ENCODE measurements at places on chromosomes 6 and 20.

DNA sequence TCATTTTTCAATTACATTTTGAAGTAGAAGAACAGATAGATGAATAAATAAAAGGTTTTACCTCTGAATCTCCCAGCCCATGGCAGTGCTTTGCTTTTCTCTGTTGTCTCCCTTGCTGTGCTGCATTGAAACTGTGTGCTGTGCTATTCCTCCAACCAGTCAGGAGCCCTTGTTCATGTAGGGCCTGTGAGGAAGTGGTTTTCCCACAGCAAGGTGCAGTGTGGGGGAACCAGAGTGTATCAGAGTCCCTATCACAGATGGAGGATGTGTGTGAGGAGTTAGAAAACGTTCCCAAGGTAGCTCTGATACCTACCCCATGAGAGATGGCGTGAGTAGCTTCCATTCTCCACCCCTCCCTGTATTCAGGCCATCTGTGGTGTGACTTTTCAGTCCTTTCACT is 72.8 kb upstream of the RALGAPA2 start:
- no peak for DNase-seq

DNA sequence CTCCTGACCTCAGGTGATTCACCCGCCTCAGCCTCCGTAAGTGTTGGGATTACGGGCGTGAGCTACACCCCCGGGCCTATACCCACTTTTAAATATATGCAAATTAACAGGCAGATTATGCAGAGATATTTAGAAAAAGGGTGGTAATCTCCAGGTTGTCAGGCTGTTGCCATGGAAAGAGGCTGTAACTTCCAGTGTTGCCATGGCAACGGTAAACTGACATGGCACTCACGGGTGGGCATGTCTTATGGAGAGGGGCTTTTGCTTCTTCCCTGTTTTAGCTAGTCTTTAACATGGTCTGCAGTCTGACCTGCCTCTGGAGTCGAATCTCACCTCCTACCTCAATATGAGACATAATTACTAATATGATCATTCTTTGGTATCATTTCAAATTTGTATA is 44.9 kb downstream of the ZNF334 start:
- DNase-seq = no peak

DNA sequence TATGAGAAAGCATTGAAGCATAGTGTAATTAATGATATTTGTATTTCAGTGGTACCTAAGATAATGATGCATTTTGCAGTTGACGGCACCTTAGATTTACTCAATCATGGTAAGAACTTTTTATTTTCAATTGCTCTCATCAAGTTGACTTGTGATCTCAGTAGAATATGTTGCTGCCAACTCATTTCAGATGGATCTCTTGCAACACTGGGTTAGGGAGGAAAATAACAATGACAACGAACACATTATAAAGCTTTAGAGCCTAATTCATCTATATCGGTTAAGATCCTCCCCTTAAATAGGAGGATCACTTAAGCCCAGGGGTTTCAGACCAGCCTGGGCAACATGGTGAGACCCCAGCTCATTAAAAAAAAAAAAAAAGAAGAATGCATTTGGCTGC is 18.0 kb upstream of the TBC1D22B start:
- peak; percentile 21 for DNase-seq

- no peak for DNase-seq
These were observed 10.2 kb upstream of the RIN2 start for GRCh38 chr20:19747903-19748302.

- peak; percentile 65 for DNase-seq
These were observed 41.7 kb downstream of the TMEM242 start for GRCh38 chr6:157281570-157281969.

- no peak for DNase-seq
These were observed 29.7 kb upstream of the NHSL1 start for GRCh38 chr6:138528956-138529355.

- no peak for DNase-seq
These were observed 91.0 kb upstream of the ESR1 start for GRCh38 chr6:151716526-151716932.

- DNase-seq = no peak
These were observed 17.9 kb upstream of the TCFL5 start for GRCh38 chr20:62879275-62880146.

GRCh38 chr6:139091826-139092225 is 43.1 kb upstream of the HECA start:
- DNase-seq = no peak

GRCh38 chr20:44956410-44956809 is 3.8 kb downstream of the TOMM34 start:
- no peak for DNase-seq

DNA sequence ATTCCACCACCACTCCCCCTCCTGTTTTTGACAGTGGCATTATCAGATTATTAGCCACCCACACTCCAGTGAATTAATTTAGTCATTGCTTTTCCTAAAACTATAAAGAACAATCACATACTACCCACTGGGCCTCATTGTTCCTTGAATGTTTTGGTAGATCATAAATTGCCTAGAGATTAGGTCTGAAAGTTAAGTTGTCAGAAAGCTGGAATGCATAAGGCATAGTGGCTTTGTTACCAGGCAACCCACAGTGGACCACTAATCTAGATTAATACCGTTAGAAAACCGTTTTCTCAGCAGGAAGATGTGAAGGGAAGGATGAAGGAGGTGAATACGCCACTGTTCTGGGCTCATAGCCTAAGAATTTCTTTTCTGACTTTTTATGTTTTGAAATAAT is 75.6 kb downstream of the SAMD3 start:
- DNase-seq = no peak
